ENCODE measurements at places on chromosomes 1 and 21. TPM values are rescaled to one million over a fixed set of nuclear protein-coding genes. Genes with fewer than 3 reads are reported as not detected.

DNA sequence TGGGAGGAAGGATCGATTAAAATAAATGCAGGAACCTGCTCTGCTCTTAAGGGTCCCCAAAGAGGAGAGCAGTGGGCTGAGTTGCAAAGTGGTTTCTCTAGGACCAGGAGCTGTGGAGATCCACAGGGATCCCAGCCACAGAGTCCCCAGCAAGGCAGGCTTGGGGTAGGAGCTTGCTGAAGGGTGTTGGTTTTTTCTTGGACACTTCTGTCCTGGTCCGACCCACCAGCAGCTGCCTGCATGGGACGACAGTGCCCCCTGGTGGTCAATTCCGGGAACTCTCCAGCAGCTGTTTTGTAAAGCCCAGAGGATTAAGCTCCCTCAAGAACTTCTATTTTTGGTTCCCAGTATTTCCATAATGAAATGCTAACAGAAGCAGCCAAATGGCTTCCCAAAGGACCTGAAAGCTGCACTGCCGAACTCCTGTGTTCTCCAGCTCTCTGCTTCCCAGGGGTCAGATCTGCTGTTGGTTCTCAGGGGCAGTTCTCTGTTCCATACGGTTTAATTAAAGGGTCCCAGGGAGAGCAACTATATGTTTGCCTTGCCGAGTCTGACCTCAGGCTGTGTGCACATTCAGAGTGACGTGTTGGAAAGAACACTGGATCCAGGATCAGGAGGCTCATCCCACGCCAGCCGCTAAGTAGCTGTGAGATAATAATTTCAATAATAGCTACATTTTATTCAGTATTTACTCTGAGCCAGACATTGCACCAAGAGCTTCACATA lies 23.2 kb downstream of the NENF start:
- peak; percentile 93 for DNase-seq
- no peaks in the 10 kb centered on the region for H3K27me3 ChIP-seq
- no peak overlapping the region for H3K4me3 ChIP-seq
- no peaks in the 10 kb centered on the region for H3K36me3 ChIP-seq
- no peaks in the 10 kb centered on the region for H3K4me1 ChIP-seq

DNA sequence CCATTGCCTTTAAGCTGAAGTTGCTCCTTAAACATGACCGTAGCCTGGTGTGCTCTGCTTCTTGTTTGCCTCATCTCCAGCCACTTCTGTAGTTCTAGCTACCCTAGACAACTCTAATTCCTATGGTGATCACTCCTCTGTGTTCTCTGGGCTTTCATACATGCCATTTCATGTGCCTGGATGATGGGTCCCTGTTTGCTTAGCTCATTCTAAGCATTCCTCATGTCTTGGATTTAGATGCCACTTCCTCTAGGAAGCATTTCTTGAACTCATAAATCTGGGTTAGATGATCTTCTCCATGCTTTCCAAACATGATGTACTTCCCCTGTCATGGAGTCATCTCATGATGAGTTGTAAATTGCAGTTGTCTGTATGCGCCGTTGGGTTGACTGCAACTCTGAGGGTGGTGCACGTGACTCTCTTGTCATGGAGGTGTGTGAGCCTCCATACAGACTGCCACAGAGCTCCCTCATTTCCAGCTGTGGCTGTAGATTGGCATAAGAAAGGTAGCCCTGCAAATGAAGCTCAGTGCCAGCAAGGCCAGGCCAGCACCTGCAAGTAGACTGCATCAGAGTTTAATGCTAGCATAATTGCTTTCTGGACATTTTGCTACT lies 77.2 kb downstream of the LAMC1 start:
- H3K4me1 ChIP-seq = peaks cover 12% of the 10 kb centered on the region
- no peak for DNase-seq
- H3K27ac ChIP-seq = no peak overlapping the region
- no peaks in the 10 kb centered on the region for H3K27me3 ChIP-seq
- H3K4me3 ChIP-seq = no peak overlapping the region

DNA sequence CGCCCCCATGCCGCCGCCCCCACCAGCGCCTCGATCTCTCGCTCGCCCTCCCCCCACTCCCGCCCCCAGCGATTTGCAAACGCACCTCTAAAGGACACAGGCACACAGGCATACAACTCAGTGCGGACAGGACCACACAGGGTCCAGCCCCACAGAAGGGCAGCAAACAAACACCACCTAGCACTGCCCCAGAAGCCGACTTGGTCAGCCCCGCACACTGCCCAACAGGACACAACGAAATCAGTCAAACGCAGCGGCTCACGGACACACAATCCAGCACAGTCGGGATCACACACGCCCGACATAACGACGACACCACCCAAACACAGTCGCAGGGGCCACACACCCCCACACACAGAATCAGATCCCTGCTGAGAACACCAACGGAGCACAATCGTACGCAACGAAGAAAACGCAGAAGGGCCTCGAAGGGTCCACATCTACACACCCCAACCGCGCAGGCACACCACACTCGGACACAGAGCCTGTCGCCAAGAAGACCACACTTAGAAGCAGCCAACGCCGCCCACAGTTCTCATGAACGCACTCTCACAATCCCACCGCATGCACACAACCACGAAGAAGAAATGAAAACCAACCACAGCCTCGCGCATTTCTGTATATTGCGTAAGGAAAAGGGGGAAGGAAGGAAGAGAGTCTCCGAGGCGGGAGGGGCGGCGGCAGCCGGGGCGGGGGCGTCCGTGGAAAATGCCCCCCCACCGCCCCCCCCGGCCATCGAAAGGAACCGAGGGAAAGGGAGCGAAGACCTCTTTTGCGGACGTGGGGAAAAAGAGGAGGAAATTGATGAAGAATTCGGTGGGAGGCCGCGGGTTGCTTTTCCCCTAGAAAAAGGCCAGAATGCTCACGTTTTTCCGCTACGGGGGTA lies 481 bp downstream of the TAL1 start:
- H3K4me3 ChIP-seq = peak overlapping the region; percentile 53
- peak overlapping the region; percentile 91 for H3K27ac ChIP-seq
- H3K4me1 ChIP-seq = peaks cover 11% of the 10 kb centered on the region
- H3K27me3 ChIP-seq = peaks cover 99% of the 10 kb centered on the region
- DNase-seq = no peak
- no peaks in the 10 kb centered on the region for H3K36me3 ChIP-seq

DNA sequence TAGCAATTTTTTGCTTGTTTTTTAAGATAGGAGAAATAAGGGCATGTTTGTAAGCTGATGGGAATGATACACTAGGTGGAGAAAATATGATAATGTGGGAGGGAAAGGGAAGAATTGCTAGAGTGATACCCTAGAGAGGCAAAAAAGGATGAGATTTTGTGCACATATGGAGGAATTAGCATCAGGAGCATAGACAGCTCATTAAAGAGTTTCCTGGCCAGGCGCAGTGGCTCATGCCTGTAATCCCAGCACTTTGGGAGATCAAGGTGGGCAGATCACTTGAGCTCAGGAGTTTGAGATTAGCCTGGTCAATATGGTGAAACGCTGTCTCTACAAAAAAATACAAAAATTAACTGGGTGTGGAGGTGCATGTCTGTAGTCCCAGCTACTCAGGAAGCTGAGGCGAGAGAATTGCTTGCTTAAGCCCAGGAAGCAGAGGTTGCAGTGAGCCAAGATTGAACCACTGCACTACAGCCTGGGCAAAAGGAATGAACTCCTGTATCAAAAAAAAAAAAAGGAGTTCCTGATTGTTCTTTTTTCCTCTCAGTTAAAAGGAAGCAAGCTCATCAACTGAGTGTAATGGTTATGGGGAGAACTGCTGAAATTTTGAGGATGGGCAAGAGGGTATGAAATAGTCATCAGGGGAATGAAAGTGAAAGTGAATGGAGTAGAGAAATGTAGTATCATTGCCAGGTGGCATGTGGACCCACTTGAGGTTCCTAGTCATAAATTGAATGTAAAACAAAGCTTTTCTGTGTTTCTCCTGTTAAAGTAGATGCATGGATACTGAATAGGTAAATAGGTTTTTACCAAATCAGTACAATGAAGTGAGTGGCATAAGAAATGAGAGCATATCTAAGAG lies 35.5 kb downstream of the SH3GLB1 start:
- no peaks in the 10 kb centered on the region for H3K27me3 ChIP-seq
- peaks cover 4% of the 10 kb centered on the region for H3K4me1 ChIP-seq
- no peak overlapping the region for H3K4me3 ChIP-seq
- H3K36me3 ChIP-seq = peaks cover 23% of the 10 kb centered on the region

DNA sequence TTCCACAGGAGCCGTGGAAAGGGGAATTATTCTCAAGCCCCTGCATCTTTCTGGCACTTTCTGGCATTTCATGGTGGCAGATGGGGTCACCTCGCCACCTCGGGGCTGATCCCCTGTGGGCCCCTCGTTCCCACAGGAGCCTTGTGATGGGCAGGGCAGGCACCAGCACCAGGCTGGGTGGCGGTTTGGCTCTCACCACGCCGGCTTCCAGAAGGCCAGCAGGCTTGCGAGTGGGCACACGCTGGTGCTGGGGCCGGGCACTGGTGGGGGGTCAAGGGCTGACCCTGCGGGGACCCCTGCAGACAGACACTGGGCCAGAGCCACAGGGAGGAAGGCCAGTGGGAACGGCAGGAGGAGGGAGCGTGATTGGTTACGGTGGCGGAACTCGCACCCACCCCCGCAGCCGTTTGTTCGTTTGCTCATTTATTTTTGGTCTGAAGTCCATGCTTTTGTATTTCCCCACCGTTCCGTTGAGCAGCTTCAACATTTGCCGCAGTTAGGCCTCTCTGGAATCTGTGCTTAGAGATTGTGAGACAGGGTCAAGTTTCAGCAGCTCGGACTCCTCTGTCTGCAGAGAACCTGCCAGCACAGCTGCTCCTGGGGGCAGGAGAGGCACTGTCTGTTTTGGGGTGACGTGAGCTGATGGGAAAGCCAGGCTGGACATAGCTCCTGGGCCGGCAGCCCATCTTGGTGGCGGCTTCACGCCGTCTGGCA lies 5.3 kb downstream of the COL18A1 start:
- H3K36me3 ChIP-seq = no peaks in the 10 kb centered on the region
- H3K27ac ChIP-seq = peak overlapping the region; percentile 83
- peak overlapping the region; percentile 18 for H3K4me3 ChIP-seq

- no peak overlapping the region for H3K4me3 ChIP-seq
- H3K36me3 ChIP-seq = no peaks in the 10 kb centered on the region
- H3K27me3 ChIP-seq = no peaks in the 10 kb centered on the region
- H3K27ac ChIP-seq = no peak overlapping the region
These were observed 88.9 kb downstream of the CD58 start for GRCh38 chr1:116481934-116482333.

The GPA33 gene
- 1.6 TPM for total RNA-seq

The C1orf141 gene
- total RNA-seq = 0.22 TPM
